ENCODE measurements at places on chromosomes 2 and 18.

DNA sequence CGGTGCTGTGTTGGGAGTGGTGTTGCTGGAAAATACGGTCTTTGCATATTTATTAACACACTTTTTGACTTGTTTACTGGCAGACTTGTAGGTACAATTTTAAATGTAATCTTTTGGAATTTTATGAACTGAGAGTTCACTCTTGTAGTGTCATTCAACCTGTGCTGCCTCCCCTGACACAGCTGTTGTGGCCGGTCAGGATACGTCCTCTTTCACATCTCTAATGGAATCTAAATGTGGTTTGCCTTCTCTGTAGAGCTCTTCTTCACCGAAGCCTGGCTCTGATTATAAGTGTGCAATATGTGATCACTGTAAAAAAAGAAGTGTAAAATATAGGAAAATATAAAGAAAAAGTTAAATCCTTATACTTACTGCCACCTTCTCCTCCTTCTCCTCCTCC is 94.7 kb downstream of the MAP4K4 start:
- no peak for DNase-seq

GRCh38 chr2:72000110-72000509 is 147.6 kb downstream of the CYP26B1 start:
- no peak for DNase-seq

DNA sequence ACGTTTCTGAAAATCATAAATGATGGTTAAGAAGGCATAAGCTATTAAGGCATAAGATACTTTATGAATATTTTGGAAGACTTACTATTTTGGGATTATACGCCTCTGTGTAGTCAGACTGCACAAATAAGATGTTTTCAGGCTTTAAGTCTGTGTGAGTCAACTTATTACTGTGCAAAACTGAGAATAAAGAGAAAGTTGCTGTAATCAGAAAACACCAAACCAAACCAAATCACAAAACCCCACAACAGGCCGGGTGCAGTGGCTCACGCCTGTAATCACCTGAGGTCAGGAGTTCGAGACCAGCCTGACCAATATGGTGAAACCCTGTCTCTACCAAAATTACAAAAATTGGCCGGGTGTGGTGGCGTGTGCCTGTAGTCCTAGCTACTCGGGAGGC is 7.7 kb downstream of the CLK1 start:
- no peak for DNase-seq

GRCh38 chr2:121118951-121119350 is 166.1 kb downstream of the TFCP2L1 start:
- no peak for DNase-seq

DNA sequence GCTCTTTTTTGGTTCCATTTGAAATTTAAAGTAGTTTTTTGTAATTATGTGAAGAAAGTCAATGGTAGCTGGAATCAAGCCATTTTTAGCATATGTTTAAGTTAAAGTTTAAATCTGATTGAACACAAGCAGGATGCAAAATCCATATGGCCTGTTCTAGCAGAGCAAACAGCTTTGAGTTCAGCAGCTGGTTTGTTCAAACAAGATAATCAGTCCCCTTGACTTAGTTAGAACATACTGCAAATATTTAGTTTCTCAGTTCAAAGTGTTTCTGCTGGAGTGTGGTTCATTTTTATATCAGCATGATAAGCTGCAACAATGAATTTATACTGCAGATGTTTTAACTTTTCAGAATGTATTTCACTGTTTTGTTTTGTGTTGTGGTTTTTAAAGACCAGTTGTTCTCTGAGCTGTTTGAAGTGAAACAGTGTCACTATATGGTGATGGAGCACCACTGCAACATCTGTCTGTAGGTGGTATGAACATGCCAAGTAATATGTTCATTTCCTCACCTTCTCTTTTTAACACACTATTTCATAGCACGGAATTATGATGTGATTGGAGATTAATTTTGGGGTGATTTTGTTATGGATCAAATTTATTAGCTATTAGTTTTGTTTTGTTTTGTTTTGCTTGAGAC is 125.3 kb downstream of the COL4A4 start:
- DNase-seq, result no peak

DNA sequence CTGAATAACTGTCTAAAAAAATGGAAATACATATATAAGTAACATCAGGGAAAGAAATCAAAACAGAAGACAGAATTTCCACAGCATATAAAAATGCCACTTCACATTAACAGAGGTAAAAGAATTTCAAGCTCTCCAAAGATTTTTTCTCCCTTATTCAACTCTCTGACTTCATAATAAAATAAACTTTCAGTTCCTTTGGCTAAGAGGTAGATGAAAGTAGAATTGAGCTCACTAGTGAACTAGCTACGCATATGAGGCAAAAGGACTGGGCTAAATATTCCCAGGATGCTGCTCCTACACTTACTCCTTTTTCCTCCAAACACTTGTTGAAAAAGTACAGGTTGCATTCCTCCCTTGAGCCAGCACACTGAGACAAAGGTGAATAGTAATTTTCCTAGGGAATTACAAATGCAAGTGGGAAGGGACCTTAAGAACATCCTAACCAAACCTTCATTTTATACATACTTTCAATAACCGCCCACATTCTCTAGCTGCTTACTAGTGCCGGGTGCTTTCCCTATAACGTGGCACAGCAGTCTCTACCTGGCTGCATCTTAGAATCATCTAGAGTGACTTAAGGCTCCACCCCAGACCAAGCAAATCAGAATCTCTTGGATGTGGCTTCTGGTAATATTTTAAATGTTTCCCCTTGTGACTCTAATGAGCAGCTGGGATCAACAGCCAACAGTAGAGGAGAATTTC is 136.6 kb downstream of the MTCL1 start:
- DNase-seq, result peak; percentile 88

- DNase-seq, result peak; percentile 23
These were observed 194.0 kb downstream of the ZFP36L2 start for GRCh38 chr2:43032213-43033015.

DNA sequence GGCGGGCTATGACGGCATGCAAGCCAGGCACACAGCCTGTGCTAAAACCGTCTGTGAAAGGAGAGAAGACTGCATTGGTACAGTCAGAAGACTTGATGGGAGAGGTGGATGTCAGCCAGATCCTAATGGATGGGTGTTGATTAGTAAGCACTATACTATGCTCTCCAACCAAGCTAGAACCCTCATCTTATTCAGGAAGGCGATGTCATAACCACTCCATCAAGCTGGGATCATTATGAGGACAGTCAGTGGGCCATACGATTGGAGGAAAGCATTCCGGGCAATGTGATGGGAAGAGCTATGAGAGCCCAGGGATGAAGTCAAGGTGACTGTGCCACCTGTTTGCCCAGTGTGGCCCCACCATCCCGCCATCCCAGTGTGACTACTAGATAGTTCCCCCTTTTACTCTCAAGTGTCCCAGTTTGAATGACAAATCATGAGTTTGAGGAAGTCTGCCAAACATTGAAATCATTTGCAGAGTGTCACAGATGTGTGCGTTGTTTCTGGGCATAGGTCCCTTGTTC is 66.4 kb downstream of the MRPS9 start:
- peak; percentile 95 for DNase-seq

DNA sequence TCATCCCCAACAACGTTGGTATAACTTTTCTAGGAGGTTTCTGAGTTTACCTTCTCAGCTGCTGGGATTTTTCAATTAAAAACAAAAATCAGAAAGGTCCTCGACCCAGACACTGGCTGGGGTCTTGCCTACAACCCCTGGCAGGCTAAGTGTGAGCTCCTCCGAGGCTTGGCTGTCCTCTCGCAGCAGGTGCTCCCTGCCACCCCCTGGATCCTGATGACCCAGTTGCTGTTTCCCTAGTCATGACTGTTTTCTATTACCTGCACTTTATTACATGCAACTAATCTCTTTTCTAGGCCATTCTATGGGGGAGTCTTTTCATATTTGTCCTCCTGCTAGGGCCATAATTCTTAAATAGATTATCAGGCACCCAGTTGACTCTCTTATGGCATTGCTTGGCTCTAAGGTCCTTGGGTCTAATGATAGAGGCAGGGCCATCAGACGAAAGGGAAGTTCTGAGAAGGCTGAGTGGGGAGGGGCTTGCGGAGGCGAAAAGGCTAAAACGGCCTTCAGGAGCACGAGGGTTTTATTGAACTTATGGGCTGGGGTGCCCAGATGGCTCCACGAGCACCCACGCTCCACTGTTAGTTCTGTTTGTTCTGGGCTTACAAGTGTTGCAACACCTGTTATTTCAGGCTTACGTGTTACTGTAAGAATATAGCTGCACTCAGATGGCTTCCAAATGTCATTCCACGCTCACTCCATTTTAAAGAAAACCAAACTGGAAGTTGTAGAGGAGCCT is 166.0 kb downstream of the NCK2 start:
- no peak for DNase-seq

- DNase-seq, result peak; percentile 34
These were observed 7.4 kb downstream of the CTDSP1 start for GRCh38 chr2:218406949-218407618.

- no peak for DNase-seq
These were observed 285.8 kb downstream of the TMX3 start for GRCh38 chr18:68429111-68429510.

DNA sequence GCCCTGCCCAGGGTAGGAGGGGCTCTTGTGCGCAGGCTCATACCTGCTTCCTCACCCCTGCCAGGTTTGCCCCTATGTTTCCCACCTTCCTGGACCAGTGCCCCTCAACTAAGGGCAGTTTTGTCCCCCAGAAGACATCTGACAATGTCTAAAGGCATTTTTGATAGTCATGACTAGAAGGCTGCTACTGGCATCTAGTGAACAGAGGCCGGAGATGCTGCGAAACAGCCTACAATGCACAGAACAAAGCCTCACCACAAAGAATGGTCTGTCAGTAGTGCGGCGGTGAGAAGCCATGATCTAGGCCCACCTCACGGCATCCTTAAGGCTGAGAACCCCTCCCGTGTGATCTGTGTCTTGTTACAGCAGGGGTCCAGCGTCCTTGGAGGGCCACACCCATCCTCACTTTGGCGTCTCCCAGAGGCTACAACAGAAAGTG is 96.0 kb downstream of the TMEM17 start:
- no peak for DNase-seq

DNA sequence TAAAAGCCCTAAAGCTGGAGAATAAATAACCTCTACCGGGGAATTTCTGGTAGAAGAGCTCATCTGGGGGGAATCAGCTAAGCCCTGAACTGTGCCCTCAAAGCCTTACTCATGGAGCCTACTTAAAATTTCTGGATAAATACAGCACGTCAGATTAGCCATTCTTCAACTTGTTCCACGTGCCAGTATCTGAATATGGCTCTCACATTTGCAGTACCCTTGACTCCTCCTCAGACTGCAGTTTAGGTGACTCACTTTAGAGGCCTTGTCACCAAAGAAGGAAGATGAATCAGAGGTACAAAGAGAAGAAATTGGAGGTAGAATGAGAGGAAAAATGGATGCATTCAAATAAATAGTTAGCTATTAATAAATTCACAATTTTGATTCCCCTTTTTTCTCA is 34.6 kb upstream of the POTEC start:
- peak; percentile 61 for DNase-seq

DNA sequence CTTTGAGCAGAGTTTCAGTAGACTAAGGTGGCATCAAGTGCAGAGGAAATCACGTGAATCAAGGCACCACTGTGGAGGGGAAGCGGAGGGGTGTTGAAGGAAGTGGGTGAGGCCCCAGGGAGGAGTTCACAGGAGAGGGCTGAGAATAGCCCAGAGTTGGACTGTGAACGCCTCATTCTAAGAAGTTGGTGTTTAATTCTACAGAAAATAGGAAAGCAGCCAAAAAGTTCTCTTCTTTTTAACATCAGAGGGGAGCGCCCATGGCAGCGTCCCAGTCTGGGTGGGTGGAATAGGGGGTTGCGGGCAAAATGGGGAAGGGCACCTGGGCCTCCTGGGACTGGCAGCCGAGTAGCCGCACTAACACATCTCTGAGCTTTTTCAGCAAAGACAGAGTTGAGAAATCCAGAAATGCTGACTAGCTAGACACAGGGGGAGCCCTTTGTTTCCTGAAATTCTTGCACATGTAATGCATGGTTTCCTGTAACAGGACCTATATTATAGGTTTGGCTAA is 97.0 kb downstream of the NEB start:
- no peak for DNase-seq

- DNase-seq, result no peak
These were observed 10.5 kb downstream of the PLEK start for GRCh38 chr2:68375582-68375981.

DNA sequence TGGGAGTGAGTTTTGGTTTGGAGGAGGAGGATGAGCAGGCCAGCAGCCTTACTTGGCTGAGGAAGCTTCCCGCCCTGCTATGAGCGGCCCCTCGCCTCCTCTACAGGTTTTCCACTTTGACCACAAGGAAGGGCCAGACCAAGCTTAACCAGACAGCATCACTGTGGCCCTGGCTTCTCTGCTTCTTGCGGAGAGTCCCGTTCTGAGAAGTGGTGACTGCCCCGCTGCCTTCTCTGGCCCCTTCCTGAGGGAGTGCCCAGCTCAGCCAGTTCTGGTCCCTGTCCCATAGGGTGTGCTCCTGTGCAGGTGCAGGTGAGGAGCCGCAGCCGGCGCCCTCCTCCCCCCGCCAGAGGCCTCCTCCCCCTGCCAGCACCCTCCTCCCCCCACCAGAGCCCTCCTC is 101.0 kb downstream of the FAM210A start:
- no peak for DNase-seq

- DNase-seq, result peak; percentile 70
These were observed 38.3 kb downstream of the GCG start for GRCh38 chr2:162113776-162114168.

- DNase-seq, result peak; percentile 83
These were observed 972 bp upstream of the DLX2 start for GRCh38 chr2:172103471-172104272.

All from kidney tubule cell (primary cell).